Activated CD4-positive, alpha-beta T cell treated with anti-CD3 and anti-CD28 coated beads, Interleukin-2, amount 10 ng/mL, durations not matched to agents 24 days and 14 days (primary cell): ENCODE measurements at places on chromosomes 2 and 18. TPM values are rescaled to one million over a fixed set of nuclear protein-coding genes. Genes with fewer than 3 reads are reported as not detected.

Gene KCMF1
- 98.1 and 101 TPM in 2 replicates for total RNA-seq

Gene ALPG
- not detected in 2 replicates for total RNA-seq

Gene SIX3
- not detected in 2 replicates for total RNA-seq

Gene GPR55
- total RNA-seq, result 0.23 and 0.38 TPM in 2 replicates

Gene FOXD4L1
- 0.17 and 0.30 TPM in 2 replicates for total RNA-seq

Gene MC4R
- total RNA-seq, result not detected in 2 replicates

DNA sequence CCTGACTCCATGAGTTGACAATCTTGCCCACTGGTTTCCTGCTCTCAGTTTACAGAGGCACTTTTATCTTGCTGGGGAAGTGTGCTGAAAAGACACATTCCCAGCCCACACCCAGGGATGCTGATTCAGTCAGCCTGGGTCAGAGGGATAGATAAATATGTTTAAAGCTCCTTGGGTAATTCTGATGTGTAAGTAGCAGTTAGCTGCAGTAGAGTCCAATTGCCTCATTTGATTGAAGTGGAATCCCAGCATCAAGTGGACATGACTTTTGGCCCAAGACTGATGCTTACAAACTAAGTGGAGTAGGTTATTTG lies 29.4 kb downstream of the PSD4 start:
- H3K27ac ChIP-seq, result peak overlapping the region; percentile 44
- peaks cover 38% of the 10 kb centered on the region for H3K36me3 ChIP-seq
- no peak for DNase-seq

GRCh38 chr2:55158111-55158814 lies 73.8 kb downstream of the CLHC1 start:
- peaks cover 3% of the 10 kb centered on the region for H3K27me3 ChIP-seq
- no peaks in the 10 kb centered on the region for H3K36me3 ChIP-seq
- H3K27ac ChIP-seq, result no peak overlapping the region
- H3K4me1 ChIP-seq, result peaks cover 6% of the 10 kb centered on the region
- DNase-seq, result no peak

DNA sequence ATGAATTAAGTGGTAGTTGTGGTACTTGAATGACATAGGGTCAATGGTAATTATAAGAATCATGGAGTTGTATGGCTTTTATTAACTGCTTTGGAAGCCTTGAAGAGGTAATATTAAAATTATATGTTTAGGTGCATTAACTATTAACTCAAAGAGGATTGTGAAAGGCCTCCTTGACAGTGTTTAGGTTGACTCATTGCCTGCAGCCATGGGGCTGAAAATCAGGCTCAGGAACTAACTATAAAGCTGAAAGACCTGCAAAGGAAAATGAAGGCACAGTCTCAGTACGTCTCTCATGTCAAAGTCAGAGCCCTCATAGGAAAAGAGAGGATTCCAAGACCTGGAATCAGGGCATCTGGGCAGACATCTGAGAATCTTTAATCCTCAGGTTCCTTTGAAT lies 31.0 kb downstream of the CACNB4 start:
- no peak overlapping the region for H3K4me3 ChIP-seq
- no peak overlapping the region for H3K27ac ChIP-seq
- no peak for DNase-seq
- H3K4me1 ChIP-seq, result no peaks in the 10 kb centered on the region

DNA sequence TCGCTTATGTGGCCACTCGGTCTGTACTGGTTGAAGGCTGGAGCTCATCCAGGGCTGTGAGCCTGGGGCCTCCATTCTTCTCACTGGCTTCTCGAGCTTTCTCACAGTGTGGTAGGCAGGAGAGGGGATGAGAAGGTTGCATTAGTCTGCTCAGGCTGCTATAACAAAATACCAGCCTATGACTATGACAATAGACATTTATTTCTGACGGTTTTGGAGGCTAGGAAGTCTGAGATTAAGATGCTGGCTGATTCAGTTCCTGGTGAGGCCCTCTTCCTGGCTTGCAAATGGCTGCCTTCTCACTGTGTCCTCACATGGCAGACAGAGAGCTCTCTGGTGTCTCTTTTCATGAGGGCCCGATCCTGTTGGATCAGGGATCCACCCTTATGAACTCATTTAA lies 6.2 kb upstream of the STK25 start:
- H3K4me3 ChIP-seq, result no peak overlapping the region
- peaks cover 9% of the 10 kb centered on the region for H3K27me3 ChIP-seq
- H3K36me3 ChIP-seq, result peaks cover 2% of the 10 kb centered on the region

- peak overlapping the region; percentile 39 for H3K27ac ChIP-seq
- H3K4me1 ChIP-seq, result peaks cover 37% of the 10 kb centered on the region
- H3K27me3 ChIP-seq, result no peaks in the 10 kb centered on the region
- H3K4me3 ChIP-seq, result peak overlapping the region; percentile 1
These were observed 34.9 kb downstream of the BCL2L11 start for GRCh38 chr2:111155610-111156009.

DNA sequence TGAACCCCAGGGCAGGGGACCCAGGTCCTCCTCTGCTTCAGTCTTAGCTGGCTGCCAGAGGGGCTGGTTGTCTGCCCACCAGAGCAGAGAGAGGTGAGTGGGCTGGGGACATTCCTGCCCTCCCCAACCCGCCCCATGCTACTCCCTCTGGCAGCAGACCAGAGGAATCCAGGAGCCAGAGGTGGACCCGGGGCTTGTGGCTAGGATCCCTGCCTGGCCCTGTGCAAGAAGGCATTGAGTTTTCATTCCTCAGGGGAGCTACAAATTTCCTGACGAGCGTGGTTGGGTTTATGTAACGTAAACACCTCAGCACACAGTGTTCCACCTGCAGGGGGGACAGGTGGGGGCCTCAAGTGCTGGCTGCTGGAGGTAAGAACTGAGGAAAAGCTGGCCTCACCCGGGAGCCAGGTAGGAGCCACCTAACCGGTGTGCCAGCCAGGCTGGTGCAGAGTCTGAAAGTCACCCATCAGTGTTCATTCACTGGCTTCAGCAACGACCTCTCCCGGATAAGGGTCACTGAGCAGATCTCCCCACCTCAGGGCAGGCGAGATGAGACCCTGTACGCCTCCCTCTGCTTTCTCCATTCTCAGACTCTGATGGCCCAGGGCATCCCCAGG lies 246.8 kb downstream of the DYSF start:
- H3K4me3 ChIP-seq, result no peak overlapping the region
- no peak for DNase-seq
- no peak overlapping the region for H3K27ac ChIP-seq
- H3K4me1 ChIP-seq, result no peaks in the 10 kb centered on the region

GRCh38 chr2:101296371-101296770 lies 12.1 kb downstream of the RNF149 start:
- peaks cover 33% of the 10 kb centered on the region for H3K4me1 ChIP-seq
- no peaks in the 10 kb centered on the region for H3K27me3 ChIP-seq
- peaks cover 44% of the 10 kb centered on the region for H3K36me3 ChIP-seq
- H3K27ac ChIP-seq, result no peak overlapping the region

- H3K4me3 ChIP-seq, result no peak overlapping the region
- H3K27ac ChIP-seq, result no peak overlapping the region
- DNase-seq, result no peak
- H3K4me1 ChIP-seq, result no peaks in the 10 kb centered on the region
- H3K27me3 ChIP-seq, result no peaks in the 10 kb centered on the region
These were observed 216.8 kb upstream of the CNTNAP5 start for GRCh38 chr2:123808243-123808642.

GRCh38 chr2:232511336-232511890 lies 8.8 kb upstream of the PRSS56 start:
- H3K36me3 ChIP-seq, result no peaks in the 10 kb centered on the region
- no peak overlapping the region for H3K27ac ChIP-seq
- H3K4me3 ChIP-seq, result no peak overlapping the region
- DNase-seq, result no peak

GRCh38 chr2:212327171-212327809 lies 211.3 kb downstream of the ERBB4 start:
- H3K27me3 ChIP-seq, result no peaks in the 10 kb centered on the region
- DNase-seq, result no peak
- H3K27ac ChIP-seq, result no peak overlapping the region
- H3K4me1 ChIP-seq, result no peaks in the 10 kb centered on the region
- no peaks in the 10 kb centered on the region for H3K36me3 ChIP-seq

- no peak for DNase-seq
- no peak overlapping the region for H3K4me3 ChIP-seq
- H3K4me1 ChIP-seq, result no peaks in the 10 kb centered on the region
- H3K27me3 ChIP-seq, result no peaks in the 10 kb centered on the region
- H3K36me3 ChIP-seq, result peaks cover 15% of the 10 kb centered on the region
These were observed 68.2 kb downstream of the ADI1 start for GRCh38 chr2:3451169-3451568.
